ENCODE measurements at places on chromosomes 12 and 14. TPM values are rescaled to one million over a fixed set of nuclear protein-coding genes. Genes with fewer than 3 reads are reported as not detected.

GRCh38 chr14:77589099-77589498 lies 27.3 kb downstream of the SPTLC2 start:
- no peak for DNase-seq

KCNK10 gene
- total RNA-seq: 2.4 TPM

DNA sequence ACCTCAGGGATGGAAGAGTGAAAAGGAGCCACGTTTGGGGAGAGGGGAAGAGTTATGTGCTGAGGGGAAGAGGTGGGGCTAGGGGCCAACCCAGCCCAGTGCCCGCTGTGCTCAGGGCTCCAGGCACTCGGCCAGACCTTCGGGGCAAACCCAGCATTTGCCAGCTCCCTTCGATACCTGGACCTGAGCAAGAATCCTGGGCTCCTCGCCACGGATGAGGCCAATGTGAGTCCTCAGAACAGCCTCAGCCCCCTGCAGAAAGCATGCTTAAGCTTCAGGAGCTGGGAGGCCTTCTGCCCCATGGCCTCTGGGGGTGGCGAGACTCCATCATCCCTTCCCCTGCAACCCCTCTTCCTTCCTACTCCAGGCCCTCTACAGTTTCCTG lies 5.0 kb downstream of the CARMIL3 start:
- no peak for DNase-seq

DNA sequence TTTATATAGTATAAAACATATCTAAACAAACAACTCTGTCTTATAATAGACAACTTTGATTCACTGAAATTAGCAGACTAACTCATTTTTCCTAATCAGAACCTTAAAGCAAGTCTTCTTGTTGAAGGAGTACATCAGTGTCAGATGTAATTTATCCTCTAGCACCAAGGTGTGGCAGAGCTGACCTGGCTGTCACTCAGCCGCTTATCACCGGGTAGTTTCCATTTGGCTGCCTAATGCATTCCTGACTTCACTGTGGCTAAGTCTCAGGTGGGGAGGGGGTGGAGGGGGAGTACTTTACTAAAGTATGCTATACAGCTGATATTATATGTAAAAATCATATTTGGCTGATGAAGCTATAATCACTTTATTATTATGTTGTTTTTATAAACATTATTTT lies 339.9 kb upstream of the RGS6 start:
- no peak for DNase-seq

DNA sequence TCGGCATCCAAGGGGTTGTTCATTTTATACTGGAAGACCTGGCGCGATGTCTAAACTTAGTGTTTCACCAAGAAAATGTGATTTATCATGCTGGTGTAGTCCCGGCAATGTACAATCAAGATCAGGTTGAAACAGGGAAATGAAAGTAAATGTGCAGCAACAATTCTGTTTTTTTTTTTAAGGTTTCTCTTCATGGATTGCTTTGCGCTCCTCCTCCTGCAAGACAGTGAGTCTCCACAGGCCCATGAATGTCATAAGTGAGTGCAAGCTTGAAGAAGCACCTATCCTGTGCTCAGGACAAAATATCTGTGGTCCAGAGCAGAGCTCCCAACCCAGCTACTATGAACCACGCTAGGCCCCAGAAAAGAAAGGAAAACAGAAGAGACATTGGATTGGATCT lies 143.4 kb downstream of the KCNK10 start:
- no peak for DNase-seq

DNA sequence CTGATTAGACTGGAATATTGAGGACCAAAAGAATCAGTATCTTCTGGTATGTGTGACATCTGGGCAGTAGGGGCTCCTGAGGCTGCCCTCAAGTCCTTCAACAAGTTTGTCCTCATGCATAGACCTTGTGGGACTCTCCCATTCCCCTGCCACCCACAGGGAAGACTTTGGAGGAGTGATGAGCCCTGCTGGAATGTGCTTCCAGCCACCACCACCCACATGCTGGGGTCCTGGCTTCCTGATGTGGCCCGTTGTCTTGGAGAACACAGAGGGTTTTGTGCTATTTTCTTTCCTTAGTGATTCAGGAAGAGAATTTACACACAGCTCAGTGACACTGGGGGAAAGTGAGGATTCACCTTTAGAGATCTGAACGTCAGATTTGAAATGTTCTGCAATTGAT lies 29.2 kb upstream of the SEL1L start:
- DNase-seq: no peak

DNA sequence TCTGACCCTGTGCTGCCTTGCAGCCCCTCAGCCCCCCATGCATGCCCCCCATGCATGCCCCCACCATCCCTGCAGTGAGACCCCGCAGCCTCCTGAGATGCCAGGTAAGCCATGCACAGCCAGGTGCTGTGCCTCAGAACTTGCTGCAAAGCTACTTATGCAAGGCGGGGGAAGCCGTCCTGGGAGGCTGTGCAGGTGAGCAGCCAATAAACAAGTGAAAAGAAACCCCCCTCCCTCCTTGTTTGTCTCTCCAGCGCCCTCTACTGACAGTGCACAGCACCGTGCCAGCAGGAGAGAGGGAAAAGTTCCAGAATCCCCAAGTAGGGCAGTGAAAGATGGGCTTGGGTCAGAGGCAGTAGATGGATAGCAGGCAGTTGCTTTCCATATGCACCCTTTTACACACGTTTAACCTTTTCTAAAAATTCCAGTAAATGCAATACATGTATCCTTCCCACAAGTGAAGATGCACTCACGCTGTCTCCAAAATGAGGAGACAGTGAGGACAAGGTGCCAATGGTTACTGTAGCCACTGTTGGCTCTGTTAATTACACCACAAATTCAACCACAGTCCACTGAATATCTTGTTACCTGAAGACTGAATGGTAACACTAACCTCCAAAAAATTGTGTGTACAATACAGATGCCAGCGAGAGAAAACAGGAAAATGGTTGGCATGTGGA lies 18.0 kb downstream of the TNFAIP2 start:
- no peak for DNase-seq

PSMA3 gene
- 138 TPM for total RNA-seq
